ENCODE measurements at places on chromosomes 2 and 18. TPM values are rescaled to one million over a fixed set of nuclear protein-coding genes. Genes with fewer than 3 reads are reported as not detected.

- no peak for DNase-seq
These were observed 733.2 kb upstream of the PKDCC start for GRCh38 chr2:41314511-41315070.

DNA sequence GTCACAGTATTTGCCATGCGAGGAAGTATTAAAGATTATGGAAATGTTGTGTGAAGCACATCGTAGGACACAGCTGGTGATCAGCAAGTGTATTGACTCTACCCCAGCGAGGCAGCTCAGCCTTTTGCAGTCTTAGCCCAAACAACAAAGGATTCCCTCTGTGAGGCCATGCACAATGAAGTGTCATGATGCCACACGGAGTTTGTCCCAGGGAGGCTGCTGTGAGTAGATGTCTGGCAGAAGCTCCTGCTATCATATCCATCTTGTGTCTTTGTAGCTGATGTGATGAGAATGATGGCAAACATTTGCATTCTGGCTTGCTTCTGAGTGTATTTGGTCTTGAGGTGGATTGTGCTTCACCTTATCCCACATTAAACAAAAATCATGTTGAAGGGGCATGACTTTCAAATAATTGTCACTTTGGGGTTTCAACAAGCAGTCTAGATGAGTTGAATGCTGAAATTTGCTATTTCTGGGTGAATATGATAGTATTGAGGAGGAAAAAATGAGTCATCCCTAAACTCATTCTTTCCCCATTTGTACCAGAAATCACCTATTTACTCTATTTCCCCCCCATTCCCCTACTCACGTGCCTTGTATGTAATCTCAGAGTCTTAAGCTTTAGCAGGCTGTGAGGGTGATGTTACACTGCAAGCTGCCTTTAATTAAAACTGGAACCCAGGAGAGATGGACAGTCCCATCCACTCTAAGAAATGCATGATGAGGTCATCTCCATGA, 273.5 kb downstream of the RNF144A start:
- no peak for DNase-seq

DNA sequence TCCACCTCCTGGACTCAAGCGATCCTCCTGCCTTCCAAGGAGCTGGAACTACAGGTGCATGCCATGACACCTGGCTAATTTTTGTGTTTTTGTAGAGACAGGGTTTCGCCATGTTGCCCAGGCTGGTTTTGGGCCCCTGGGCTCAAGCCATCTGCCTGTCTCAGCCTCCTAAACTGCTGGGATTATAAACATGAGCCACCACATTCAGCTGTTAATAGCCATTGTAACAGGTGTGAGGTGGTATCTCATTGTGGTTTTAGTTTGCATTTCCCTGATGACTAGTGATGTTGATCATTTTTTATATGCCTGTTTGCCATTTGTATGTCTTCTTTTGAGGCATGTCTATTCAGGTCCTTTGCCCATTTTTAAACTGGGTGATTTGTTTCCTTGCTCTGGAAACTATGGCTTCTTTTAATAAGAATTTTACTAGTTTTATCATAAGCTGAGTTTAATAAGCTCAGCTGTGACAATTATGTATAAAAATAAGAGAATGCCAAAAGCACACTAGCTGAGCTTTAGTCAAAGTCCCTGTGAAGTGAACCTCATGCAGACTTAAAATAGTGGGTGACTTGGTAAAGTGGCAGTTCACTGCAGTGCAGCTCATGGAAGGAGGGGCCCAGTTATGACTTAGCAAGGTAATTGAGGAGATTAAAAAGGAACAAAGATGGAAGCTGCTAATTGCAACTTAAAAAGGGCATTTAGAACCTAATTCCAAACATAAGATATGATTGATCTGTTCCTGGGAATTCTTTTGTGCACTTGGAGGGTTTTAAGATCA, 465.1 kb downstream of the TGIF1 start:
- DNase-seq, result no peak

The VIT gene
- polyA plus RNA-seq, result not detected

The GCG gene
- not detected for polyA plus RNA-seq

The ALPP gene
- 0.26 TPM for polyA plus RNA-seq

The CCDC85A gene
- not detected for polyA plus RNA-seq

The FSIP2 gene
- not detected for polyA plus RNA-seq

The MAL gene
- polyA plus RNA-seq, result not detected

The DDX1 gene
- polyA plus RNA-seq, result 39.4 TPM
